Body of pancreas (tissue), 4 donors: ENCODE measurements at places on chromosomes 2 and 18. TPM values are rescaled to one million over a fixed set of nuclear protein-coding genes. Genes with fewer than 3 reads are reported as not detected.
A peak's percentile ranks its signal among the peaks of the same experiment; 100 is the strongest.

ABCG8 gene
- total RNA-seq = not detected

DNAH7 gene
- total RNA-seq = 11.2 TPM

ITGB6 gene
- total RNA-seq = 9.9 TPM

HOXD1 gene
- 0.26 TPM for total RNA-seq

RFTN2 gene
- total RNA-seq = 1.3 TPM

SCG2 gene
- 13.0 TPM for total RNA-seq

UBE2E3 gene
- total RNA-seq = 38.7 TPM

IL36A gene
- not detected for total RNA-seq

DNA sequence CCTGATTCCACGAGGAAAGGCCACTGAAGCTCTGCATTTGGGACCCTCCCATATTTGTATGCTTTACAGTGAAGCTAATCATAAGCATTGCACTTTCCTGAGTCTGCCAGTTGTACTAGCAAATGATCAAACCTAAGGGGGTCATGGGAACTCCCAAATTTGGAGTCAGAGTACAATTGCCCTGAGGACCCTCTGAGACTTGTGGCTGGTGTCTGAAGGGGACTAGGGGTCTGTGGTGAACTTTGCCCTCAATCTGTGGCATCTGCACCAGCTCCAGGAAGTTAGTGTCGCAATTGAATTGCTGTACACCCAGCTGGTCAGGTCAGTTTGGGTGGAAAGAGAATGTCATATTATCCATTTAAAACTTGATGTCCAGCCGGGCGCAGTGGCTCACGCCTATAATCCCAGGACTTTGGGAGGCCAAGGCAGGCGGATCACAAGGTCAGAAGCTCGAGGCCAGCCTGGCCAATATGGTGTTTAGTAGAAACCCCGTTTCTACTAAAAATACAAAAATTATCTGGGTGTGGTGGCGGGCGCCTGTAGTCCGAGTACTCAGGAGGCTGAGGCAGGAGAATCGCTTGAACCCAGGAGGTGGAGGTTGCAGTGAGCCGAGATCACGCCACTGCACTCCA is 18.1 kb downstream of the SOWAHC start:
- DNase-seq = no peak

DNA sequence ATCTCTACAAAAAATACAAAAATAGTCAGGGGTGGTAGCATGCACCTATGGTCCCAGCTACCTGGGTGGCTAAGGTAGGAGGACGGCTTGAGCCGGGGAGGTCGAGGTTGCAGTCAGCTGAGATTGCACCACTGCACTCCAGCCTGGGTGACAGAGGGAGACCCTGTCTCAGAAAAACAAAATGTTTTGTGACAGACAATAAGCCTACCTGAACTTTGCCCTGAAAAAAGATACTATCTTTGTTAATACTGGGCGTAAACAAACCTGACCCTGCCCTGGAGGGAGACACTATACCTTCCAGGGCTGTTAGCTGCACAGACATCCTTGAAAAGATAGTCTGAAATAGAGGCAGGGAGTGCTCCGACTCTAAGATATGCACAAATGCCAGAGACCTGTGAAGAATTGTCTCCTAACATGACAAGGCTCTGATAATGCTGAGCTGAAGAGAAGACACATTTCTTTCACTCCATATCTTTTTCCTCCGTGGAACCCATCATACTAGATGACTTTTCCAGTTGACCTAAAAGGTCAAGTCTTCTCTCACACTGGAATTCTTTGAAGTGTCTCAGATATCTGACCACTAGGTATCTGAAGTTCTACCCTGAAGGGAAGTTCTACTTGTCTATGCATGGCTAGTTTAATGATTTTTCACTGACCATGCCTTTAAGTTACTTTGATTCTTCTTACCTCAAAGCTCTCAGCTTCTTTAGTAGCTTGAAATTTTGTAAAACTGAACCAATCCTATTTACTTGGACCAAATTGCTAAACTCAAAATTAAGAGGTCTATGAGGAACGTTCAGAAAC is 20.9 kb upstream of the HK2 start:
- DNase-seq = no peak

DNA sequence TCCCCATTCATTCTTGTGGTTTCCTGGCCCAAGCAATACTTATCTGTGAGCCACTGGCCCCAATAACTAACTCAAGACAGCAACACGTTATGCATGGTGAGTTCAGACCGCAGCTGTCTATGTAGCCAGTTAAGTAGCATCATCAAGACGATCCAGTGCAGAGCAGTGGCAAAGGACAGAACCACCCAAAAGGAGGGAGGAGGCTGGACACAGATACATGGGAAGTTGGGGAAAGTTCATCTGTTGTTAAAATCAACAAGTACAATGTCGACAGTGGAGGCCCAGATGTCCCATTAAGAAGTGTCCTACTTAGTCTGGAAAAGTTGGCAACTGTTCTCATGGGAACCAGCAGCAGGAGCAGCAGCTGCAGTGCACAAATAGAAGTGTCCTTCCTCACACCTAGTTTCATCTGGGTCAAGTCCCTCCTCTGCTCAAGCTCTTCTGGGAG is 106.9 kb upstream of the THOC1 start:
- peak; percentile 87 for DNase-seq

DNA sequence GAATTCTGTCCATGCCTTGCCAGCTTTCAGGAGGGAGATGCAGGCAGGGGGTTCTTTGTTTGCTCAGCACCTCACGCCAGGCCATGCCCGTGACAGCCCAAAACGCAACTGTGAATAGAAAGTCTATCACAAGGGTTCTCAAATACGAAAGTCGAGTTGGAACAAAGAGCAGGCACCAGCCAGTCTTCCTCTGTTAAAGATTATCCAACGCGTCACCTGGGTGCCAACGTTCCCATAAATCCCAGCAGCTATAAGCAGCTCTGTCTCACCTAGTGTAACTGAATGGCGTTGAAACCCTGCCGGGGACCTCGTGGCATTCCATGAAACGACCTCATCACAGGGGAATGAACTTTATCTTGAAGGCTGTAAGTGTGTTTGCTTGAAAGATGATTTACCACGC is 84.8 kb upstream of the GATA6 start:
- DNase-seq = peak; percentile 91

GRCh38 chr18:47422524-47422923 is 171.1 kb upstream of the SKOR2 start:
- no peak for DNase-seq

GRCh38 chr2:188129677-188130076 is 162.0 kb upstream of the GULP1 start:
- DNase-seq = no peak

GRCh38 chr18:48945953-48946217 is 4.9 kb downstream of the SMAD7 start:
- no peak for DNase-seq

DNA sequence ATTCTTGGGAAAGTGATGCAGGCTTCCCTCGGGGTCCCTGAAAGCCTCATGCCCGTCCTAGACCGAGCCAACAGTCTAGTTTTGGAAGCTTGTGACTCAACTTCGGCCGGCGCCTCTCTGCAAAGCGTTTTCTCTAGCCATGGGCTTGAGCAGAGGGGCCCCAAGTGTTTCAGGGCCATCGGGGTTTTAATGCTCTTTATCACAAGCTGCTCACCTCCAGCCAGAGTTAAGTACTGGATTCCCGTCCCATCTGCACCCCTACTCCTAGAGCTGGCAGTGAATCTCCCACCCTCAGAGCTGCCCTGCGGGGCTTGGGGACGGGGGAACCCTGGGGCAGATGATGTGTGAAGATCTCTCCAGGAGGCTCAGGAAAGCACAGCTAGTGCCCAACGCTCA is 7.3 kb downstream of the RAX start:
- DNase-seq = no peak

DNA sequence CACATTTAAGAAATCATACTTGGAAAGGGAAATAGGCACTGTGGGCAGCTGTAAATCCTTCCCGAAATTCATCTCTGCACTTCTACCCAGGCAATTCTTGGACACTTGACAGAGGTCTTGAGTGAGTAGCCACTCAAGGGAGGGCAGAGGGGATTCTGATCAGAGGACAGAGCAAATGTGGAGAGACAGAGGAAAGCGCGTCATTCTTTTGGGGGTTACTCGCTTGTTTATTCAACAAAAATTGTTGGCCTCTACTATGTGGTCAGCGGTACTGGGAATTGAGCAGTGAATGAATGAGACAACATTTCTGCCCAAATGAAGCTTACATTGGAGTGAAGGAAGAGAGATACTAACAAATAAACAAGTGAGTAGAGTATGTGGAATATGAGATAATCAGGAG is 41.4 kb upstream of the YES1 start:
- DNase-seq = no peak

GRCh38 chr2:17752892-17753802 is 463 bp downstream of the SMC6 start:
- DNase-seq = peak; percentile 64

DNA sequence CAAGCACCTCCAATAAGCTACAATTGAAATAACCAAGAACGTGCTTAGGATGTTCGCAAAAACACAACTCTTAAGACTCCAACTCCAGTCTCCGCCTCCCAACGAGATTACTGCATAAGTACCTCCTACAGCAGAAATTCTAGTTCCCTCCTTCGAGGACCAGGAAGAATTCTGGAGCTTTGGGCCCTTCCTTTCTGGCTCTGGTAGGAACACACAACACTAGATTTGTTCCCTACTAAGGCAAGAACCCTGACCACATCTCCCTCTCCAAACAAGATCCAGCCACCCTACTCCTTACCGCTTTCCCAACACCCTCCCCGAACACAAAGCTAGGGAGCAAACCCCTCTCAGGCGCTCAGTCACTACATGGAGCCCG is 721 bp downstream of the ADAM17 start:
- DNase-seq = peak; percentile 27

GRCh38 chr2:44135771-44136170 is 32.9 kb upstream of the PPM1B start:
- no peak for DNase-seq

- DNase-seq = no peak
Observed at GRCh38 chr2:37698931-37699481, 27.6 kb upstream of the CDC42EP3 start.
